ENCODE measurements at places on chromosomes 7 and 10. TPM values are rescaled to one million over a fixed set of nuclear protein-coding genes. Genes with fewer than 3 reads are reported as not detected.
A peak's percentile ranks its signal among the peaks of the same experiment; 100 is the strongest.

DNA sequence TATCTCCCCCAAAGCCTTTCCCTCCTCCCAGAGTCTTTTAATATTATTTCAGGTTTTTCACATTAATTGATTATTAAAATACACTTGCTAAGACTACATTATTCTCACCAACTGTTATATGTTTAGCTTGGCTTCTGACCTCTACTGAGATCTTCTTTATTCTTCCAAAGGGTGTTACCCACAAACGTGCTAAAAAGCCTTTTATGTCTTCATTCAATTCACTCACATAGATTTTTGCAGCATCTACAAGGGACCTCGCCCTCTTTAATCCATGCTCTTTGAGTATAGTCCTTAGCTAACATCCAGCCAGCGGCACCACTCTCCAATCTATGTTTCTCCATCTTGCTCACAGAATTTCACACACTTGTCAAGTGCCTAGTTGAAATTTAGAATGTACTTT lies 115.9 kb downstream of the HIPK2 start:
- ATAC-seq, result no peak

- no peak for ATAC-seq
Observed at GRCh38 chr10:84290235-84290634, 38.2 kb upstream of the CCSER2 start.

DNA sequence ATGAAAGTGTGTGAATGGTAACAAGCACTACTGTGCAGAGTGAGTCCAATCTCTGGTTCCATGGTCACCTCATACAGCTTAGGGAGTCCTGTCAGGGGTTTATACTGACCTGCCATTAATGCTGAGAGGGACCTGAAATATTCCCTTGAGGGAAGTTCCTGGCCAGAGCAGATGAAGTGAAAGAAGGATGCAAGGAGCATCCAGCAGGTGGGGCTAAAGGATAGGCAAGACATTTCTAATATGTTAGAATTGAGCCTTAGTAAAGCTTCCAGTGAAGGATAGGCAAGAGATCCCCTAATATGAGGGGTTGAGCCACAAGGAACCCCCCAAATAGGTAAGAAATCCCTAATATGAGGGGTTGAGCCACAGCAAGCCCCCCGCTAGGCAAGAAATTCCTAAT lies 25.5 kb upstream of the FAM221A start:
- no peak for ATAC-seq

DNA sequence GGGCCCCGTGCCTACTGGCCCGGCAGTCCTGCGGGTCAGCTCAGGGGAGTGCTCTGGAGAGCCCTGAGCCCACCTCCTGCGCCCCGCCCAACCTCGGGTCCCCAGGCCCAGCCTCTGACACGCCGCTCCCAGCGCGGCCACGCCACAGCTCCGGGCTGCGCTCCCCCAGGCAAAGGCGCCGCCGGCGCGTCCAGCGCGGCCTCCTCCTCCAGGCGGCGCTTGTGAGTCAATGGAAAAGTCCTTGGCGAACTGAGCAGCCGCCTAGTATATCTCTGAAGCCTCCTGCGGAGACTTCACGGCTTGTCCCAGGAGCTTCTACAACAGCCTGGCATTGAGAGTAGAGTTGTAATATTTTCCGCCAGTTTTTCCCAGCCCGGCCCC lies 29.5 kb upstream of the BMS1 start:
- peak; percentile 86 for ATAC-seq

GRCh38 chr7:95434557-95435421 lies at the start of gene PON2:
Gene PON2, minus strand, starts transcription at chr7:95435028. Its CDS starts 77 bp downstream, at chr7:95434951.
- peak; percentile 96 for ATAC-seq

Gene SFTPA1
- not detected for total RNA-seq

DNA sequence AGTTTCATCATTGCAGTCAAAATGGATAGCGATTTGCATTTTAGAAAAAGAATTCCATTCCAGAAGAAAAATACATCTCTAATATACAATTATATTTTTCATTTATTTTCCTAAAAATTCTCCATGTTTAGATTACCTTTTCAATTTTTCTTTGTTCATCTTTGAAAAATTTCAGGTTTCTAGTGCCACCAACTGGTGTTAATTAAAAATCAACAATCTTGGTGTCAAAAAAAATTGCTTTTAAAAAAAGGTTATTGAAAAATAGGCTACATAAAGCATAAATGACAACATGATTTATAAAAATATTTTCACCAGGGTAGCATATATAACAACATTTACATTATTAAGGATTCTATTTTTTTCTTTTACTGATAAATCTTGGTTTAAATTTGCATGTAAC lies 53.0 kb downstream of the CCDC186 start:
- ATAC-seq, result no peak

- no peak for ATAC-seq
Observed at GRCh38 chr10:1203216-1203615, 147.0 kb downstream of the WDR37 start.

DNA sequence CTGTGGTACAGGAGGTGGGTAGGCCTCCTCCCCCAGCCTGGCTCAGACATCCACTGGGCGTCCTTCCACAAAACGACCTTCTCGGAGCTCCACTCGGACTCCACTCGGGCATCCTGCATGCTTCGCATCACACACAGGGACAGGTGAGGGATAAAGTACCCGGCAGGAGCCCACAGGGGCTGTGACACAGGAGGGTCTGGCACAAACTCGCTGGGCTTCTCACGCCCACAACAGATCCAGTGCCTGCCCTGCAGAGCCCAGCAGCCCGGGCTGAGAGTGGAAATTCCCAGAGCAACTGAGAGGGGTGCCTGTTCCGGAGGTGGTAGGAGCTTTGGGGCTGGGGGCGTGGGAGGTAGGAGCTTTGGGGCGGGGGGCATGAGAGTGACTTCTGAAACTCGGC lies 108.4 kb downstream of the MKI67 start:
- peak; percentile 6 for ATAC-seq

Gene ZCWPW1
- 3.8 TPM for total RNA-seq

DNA sequence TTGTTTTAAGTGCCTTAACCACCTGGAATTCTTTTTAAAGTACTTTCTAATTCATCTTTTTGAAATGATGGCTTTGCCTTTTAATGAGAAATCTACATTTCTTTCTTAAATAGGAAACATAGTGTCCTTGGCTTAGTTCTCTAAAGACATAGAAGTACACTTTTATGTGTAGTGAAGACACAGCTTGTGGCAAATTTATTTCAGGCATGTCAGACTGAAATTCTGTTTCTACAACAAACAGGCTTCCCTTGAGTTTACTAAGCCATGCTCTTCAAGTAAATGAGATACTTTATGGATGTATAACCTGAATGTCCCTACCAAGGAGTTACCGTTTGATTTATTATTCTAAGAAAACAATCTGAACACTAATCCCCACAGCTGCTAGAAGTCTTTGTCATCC lies 136.9 kb upstream of the MAGI2 start:
- no peak for ATAC-seq

Gene NUTM2B
- 0.26 TPM for total RNA-seq

DNA sequence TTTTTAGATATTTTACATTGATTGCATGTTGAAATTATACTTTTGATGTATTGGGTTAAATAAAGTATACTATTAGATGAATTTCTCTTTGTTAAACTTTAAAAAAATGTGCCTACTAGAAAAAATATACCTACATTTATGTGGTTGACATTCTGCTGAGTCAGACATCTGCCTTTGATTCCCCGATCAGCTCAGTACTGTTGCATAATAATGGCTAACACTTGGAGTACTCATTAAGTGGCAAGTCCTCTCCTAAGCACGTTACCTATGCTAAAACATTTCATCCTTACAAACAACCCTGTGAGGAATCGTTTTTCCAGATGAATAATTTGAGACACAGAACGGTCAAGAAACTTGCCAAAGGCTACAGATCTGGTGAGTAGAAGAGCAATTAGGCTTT lies 14.0 kb upstream of the SEM1 start:
- no peak for ATAC-seq

Measured in activated T-helper 17 cell treated with anti-CD3 and anti-CD28 coated beads, Interleukin-2, amount 50 U/mL, for 72 hours (primary cell).